Activated T-helper 9 cell treated with anti-CD3 and anti-CD28 coated beads, Interleukin-2, amount 50 U/mL, for 16 hours (primary cell): ENCODE measurements at places on chromosomes 16 and 17.

- no peak for DNase-seq
Measured at GRCh38 chr17:45300060-45300751, 16.6 kb downstream of the MAP3K14 start.

DNA sequence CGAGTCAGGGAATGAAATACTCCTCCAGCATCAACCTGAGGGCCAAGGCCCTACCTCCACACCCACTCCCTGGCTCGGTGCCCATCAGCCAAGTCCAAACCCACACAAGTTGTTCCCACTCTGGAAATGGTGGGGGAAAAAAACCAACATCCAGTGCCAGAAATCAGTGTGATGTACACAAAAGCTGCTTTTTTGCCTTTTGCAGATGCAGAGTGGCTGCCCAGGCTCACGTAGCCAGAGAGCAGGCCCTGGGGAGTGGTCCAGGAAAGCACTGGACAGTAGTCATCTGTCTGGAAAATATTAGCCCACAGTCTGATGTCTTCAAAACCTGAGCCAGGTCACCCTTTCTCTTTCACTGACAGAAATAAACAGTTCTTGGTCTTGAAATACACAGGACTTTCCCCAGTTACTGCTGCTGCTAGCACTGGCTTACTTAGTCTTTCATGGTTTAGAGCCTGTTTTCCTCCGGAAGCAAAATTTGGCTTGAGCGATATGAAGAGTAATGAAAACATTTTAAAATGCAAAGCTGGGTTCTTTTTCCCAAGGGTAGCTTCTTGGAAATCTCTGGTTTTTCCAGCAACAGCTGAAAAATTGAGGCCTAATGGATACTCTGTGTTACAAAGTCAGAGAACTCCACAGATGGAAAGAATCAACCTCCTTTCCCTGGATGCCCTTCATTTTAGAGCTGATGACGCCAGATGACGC, 18.2 kb upstream of the NOS2 start:
- DNase-seq = no peak

DNA sequence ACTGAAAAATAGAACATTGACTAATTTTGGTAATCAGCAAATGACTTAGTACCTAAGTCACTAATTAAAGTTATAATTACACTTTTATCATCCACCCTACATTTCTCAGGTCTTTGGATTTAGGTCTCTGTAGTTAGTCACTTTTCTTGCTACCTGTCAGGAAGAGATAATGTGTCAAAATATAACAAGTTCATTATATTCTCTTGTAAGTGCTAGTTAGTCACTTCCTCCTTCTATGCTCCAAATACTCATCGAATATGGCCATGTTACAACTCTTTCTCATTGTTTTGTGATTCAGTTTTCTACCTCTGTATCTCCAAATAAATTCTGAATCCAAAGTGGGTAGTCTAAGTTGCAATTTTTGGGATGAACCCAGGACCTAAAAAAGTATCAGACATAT, 163.5 kb upstream of the KIF2B start:
- no peak for DNase-seq

- DNase-seq = no peak
Measured at GRCh38 chr16:58658796-58659211, 25.8 kb downstream of the SLC38A7 start.

GRCh38 chr17:61279476-61280145, 120.0 kb upstream of the TBX2 start:
- no peak for DNase-seq

GRCh38 chr17:70137451-70138230, 31.7 kb upstream of the KCNJ2 start:
- DNase-seq = no peak

DNA sequence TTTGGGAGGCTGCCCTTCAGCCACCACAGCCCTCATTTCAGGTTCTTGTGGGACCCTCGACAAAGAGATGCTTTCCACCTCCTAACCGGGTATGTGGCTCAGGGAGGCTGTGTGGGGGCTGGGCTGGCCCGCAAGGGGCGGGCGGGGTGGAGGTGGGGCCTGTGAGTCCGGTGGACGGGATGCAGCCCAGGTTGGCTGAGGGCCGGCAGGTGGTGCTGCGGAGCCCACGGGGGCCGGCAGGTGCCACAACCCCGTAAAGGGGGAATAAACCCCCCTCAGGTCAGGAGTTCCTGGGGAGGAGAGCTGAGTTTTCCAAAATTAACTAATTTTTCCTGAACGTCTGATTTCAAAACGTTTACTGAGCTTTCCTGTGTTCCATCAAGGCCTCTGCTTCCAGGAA, 4.9 kb upstream of the CIAO3 start:
- no peak for DNase-seq

DNA sequence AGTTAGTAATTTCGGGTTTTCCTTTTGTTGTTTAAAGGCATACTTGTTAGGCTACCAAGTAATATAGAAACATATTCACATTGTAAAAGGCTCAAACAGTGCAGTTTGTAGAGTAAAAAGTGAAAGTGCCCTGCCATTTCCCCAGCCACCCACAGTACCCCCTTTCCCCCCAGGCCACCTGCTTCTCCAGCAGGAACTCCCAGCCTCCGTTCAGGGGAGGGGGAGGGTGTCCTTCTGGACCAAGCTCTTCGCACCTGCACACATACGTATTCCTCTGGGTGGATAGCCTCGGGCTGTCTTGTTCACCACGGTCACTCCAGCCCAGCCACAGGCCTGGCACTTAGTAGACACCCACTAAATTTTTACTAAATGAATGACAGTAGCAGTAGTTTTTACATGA, 144.5 kb downstream of the CLEC16A start:
- no peak for DNase-seq

DNA sequence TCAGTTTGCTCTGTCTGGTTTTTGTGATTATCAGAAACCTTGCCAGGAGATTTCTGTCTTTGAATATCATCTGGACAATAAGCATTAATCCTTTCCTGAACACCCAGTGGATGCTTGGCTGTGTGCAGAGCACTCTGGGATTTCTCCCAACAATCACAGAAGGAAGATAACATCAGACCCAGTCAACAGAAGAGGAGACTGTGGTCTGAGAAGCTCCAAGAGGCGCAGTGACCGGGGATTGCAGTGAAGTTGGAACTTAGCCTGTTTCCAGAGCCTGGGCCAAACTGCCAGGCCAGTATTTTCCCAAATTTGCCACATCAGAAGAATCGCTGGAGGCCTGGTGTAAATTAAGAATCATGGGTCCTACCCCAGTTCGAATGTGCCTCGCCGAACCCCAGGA, 264.7 kb downstream of the C16orf95 start:
- no peak for DNase-seq

DNA sequence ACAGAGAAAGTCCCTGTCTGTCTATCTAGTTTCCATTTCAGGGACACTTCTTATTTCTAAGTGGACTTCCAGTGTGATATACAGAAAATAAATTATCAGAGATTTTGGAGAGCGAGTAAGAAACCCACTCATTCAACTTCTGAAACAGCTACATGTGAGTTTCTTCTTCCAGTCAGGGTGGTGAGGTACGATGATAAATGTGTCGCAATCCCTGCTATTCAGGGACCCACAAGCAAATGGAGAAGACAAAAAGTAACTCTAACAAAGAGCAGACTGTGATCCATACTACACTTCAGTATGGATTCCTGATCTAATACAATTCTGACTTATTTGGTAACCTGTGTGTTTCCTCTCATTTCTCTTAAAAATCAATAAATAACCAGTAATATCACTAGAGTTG, 16.8 kb downstream of the CNTNAP4 start:
- no peak for DNase-seq

- no peak for DNase-seq
Measured at GRCh38 chr17:41442739-41443138, 2.0 kb upstream of the KRT38 start.

DNA sequence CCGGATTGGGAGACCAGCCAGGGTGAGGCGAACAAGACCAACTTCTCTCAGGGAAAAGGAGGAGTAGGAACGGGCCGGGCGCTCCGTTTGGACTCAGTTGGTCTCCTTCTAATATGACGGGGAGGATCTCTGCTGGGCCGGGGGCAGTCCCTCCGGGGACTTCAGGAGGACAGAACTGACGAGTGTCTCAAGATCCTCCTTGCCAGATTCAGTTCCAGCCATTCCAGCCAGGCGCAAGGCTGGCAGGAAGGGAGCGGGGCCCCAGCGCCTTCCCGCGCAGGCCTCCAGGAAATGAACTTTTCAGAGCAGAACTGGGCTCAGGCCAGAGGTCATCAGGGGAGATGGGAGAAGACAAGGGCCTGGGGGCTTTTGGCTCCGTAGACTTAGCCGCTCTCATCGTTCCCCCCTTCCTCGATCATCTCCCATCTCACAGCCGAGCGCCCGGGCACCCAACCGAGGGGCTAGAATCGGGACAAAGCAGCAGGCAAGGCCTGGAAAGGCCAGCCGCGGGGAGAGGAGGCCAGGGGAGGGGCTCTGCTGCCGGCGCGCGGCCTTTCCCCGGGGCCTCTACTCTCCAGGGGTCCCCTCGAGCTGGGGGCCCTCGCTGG, 1.6 kb downstream of the ZNF423 start:
- no peak for DNase-seq

- DNase-seq = no peak
Measured at GRCh38 chr16:56606476-56607108, 1.8 kb upstream of the MT2A start.

GRCh38 chr17:37096071-37096470, 147.3 kb downstream of the AATF start:
- DNase-seq = no peak

DNA sequence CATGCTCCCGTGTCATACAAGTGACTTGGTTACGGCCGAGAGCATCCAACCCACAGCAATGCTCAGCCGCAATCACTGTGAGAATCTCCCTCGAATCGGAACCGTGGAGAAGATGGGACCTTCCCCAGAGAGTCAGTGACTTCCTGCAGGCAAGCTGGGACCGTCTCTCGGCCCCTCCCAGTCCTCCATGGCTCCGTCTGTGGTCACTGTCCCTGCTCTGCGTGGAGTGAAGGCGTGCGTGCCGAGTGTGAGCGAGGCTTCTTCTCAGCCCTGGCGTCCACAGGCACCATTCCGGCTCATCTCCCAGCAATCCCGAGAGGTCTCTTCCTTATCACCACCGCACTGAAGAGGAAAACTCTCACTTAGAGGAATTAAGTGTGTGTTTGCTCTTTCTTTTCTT, 113.1 kb downstream of the ADCY9 start:
- DNase-seq = no peak

DNA sequence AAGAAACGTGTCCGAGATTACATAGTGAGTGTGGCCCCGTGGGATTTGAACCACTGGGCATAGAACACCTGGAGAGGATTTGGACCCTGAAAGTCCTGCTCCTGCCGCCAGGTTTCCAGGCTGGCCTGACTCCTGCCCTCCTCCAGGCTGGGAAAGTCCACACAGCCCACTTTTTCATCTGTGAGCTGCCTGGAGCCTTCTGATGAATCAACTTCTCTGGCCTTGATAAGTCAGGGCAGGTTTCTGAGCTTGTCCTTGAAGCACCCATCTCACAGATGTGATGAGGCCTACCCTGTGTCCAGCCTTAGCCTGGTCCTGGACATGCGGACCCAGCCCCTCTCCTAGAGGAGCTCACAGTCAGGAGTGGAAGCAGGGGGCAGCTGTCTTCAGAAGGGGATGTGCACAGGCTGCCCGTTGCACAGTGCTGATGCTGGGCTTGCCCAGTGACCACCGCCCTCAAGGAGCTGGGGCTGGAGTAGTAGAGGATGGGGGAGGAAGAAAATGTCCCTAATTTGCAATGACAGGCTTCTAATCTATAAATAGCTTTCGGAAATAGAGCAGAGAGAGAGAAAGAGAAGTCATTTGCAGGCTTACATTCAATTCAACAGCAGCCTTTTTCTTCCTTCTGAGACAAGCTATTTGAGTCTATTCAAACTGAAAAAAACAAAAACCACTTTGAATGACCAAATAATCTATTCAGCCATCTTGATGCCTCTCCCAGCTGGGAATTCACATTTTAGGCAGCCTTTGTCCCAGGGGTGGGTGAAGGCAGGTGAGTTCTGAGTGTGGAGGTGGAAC, 73.5 kb upstream of the DNAJA2 start:
- DNase-seq = no peak

DNA sequence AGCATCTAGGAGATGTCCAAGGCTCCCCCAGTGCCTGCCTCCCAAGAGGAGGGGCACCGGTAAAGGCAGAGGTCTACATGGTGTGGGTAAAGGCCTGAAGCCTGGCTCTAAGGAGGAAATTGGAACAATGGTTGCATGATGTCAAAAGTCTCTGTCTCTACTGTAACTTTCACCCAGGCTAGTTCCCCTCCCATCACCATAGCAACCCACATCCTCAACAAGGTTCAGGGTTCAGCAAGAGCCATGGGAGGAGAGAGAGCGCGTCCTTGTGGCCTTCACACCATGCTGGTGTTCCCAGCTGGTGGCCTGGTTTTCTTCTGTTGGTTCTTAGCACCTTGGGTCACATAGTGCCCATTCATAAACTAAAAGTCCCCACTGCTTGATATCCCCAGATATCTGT, 196.7 kb upstream of the CDH5 start:
- no peak for DNase-seq

DNA sequence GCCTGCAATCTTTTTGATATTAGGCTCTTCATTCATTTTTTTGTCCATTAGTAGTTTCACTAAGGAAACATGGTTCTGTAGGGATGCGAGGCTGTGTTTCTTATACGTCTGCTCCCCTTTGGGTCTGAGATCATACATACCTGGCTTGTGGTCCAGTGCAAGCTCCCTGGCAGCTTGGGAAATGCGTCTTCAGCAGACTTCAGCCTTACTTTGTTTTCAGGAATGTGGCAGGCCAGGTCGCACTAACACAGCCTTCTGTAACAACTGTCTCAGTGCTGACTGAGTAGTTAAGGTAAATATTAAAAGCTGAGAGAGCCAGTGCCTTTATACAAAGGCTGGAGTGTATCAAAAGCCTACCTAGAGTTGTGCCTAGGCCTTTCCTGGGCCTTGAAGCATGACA, 970.5 kb upstream of the EEF2KMT start:
- DNase-seq = no peak

- no peak for DNase-seq
Measured at GRCh38 chr16:66961914-66962313, 848 bp downstream of the CES3 start.

GRCh38 chr16:54719624-54720023, 211.0 kb upstream of the IRX5 start:
- DNase-seq = no peak

DNA sequence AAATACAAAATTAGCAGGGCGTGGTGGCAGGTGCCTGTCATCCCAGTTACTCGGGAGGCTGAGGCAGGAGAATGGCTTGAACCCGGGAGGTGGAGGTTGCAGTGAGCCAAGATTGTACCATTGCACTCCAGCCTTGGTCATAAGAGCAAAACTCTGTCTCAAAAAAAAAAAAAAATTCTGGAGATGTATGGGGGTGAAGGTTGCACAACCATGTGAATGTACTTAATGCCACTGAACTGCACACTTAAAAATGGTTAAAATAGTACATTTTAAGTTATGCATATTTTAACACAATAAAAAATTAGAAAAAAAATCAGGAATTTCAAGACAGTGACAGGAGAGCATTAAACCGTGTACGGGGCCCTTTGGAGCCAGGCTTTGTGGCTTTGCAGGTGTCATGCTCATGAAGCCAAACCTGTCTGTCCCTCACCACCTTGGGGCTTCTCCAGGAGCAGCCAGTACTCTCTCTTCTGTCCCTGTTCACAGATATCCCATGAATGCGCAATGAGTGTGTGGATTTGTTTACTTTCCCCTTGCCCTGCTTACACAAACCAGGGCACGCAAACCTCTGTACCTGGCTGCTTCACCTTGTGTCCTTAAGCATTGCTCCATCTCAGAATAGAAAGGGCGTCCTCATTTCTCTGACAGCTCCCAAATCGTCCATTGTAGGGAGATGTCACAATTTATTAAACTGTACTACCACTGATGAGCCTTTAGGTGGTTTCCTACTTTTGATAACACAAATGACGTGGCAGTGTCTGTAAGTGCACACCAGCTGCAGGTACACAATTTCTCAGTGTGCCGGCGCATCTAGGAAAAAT, 58.2 kb upstream of the CBX4 start:
- no peak for DNase-seq
